ENCODE measurements at places on chromosomes 5 and 9.

- no peak for DNase-seq
These were observed 115.9 kb downstream of the GADD45G start for GRCh38 chr9:89720696-89721175.

DNA sequence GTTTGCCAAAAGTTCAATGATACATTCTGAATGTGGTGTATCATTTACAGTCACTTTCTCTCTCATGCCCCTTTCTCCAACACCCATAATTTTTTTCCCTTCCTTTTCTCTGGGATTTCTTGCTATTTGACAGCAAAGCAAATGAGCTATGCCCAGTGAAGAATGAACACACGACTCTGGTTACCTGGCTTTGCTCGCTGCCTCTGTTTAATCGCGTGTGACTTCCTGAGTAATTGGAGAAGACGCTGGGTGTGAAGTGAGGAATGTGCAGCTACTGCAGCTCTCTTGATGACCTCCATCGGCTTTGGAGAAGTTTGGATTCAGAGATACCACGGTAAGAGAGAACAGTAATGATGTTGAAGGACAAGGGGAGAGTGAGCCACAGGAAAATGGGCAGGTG is 651.8 kb downstream of the KIF4B start:
- no peak for DNase-seq

DNA sequence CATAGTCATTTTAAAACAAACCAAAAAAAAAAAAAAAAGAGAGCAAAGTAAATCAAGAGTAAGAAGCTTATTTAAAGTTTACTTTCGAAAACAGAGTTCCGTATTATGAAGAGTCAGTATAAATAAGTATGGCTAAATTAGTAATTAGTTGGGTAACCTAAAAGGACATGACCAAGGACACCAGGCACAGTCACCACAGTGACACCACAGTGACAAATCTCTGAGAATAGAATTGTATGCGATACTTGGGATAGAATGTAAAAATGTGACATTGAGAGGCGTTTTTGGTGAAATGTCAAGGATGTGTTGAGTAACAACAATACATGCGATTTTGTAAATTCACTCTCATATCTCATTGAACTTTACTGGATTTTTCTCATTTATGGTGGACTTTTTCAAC is 150.9 kb upstream of the SPEF2 start:
- no peak for DNase-seq

DNA sequence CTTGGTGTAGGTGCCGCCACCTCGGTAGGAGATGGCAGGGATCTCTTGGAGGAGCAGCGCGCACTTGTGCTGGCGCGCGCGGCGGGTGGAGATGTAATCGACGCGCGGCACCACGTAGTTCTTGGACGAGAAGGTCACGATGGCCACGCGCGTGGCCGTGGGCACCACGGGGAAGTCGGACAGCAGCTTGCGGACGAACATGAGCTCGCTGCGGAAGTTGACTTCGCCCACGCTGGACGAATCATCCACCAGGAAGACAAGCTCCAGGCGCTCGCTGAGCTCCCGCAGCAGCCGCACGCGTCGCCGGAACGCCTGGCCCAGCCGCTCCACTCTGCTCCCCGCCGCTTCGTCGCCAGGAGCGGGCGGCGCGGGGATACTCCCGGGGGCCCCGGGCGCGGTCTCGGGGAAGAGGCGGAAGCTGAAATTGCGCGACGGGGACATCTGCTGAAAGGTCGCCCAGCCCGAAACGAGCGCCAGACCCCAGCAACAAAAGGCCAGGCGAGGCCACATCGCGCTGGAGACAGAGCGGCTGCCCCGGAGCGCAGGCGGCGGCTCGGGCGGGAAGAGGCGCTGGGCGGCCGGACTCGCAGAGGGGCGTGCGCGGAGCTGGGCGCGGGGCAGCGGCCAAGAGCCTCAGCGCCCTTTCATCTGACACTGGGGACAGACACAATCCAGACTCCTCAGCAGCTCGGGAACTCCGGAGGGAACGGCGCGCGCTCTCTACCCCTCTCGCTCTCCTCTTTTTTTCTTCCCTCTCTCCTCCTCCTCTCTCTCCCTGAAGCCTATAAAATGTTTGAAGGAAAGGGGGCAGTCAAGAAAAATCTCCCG is at the start of gene SVEP1:
TSS of gene SVEP1 (minus strand) at position 708 of the 828 bp plus-strand sequence. CDS start at position 510, 198 bp downstream.
- DNase-seq: no peak

Data from C1 segment of cervical spinal cord (tissue), 14 donors.